ENCODE measurements at places on chromosomes 2 and 18.
A peak's percentile ranks its signal among the peaks of the same experiment; 100 is the strongest.

- DNase-seq = no peak
Measured at GRCh38 chr2:25976983-25977741, 5.1 kb downstream of the KIF3C start.

- DNase-seq = no peak
Measured at GRCh38 chr2:97742381-97742847, 29.0 kb downstream of the ZAP70 start.

DNA sequence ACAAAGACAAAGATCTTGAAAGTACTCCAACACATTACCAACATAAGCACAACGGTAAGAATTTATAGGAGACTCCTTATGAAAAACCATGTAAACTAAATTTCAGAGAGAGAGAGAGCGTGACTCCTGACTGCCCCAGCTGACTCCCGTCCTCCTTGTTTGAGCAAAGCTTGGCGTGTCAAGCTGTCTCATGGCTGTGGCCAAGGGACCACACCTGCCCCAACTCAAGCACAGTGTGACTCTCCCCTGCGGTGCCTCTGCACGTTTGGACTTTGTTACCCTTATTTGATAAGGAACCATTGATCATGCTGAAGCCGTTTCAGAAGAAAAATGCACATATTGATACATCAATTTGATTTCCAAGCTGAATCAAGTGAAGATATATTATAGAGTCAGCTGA is 124.8 kb downstream of the COL6A3 start:
- DNase-seq = no peak

GRCh38 chr2:152496371-152496770 is 161.4 kb downstream of the FMNL2 start:
- DNase-seq = no peak

GRCh38 chr2:59301466-59302402 is 1060.6 kb upstream of the FANCL start:
- DNase-seq = peak; percentile 49

DNA sequence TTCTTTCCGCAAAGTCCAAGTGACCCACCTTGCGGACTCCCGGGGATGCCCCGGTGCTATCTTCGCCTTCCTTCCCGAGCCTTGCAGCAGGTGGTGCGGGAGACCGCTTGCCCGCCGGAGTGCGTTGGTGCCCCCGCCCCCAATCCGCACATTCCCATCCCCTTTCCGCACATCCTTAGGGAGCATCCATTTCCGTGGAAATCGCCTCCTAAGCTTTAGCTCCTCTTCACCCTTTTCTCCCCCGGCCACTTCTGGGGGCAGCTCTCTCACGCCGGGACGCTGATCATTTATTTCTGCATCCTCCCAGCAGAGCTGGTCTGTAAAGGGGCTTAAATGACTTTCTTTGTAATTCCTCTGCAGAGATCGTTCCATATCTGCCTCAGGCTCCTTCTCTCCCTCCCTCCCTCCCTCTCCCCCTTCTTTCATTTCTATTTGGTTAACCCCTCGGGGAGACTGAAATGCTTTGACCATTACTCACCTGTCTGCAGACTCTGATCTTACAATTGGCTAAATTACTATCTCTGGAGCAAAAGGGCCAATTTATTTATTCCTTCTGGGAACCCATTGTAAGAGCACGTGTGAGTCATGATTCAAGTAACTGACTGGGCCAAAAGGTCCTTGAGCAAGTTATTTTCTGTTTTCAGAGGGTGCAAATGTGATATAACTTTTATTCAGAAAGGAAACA is 1.3 kb upstream of the LYPD1 start:
- DNase-seq = peak; percentile 98

GRCh38 chr2:16218625-16219024 is 278.3 kb downstream of the MYCN start:
- DNase-seq = no peak

GRCh38 chr2:54814389-54815147 is 91.1 kb downstream of the EML6 start:
- no peak for DNase-seq

DNA sequence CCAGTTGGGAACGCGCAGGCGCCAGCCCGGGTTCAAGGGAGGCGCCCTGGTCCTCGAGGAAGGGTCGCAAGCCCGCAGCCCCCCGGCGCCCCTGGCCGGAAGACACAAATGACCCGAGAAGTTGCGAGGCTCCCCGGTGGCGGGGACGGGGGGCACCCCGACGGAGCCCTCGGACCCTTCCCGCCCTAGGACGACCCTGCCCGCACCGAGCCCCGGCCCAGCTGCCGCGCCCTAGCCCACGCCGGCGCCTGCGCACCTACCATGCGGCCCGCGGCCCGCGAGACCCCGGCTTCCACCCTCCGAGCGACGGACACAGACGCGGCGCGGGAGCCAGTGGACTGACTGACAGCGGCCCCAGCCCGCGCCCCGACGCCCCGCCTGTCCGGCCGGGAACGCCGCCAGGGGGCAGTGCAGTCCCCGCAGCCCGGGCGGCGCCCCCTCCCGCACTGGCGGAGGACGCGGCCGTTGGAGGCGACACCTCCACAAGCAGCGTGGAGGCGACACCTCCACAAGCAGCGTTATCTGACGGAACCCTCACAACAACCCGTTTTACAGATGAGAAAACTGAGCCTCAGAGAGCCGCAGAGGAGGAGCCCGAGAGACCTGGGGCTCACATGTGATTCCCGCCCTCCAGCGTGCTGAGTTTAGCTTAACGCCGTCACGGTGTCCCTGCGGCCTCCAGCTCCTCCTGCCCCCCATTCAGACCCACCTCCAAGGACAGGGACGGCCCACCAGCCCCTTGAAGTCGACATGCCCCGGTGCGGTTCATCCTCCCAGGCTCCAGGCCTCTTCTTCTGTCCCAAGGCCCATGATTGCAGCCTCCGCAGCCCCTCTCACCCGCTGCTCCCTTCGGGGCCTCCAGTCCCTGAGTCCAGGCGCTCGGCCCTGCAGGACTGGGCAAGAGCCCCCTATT is at the start of gene NMUR1:
NMUR1 (minus strand) TSS at position 347 of the 913 bp plus-strand sequence; CDS start at position 263, 84 bp downstream.
- no peak for DNase-seq

- no peak for DNase-seq
Measured at GRCh38 chr2:21036708-21037670, 6.9 kb downstream of the APOB start.

Measured in fibroblast of the aortic adventitia (primary cell).